ENCODE measurements at places on chromosomes 5 and 9. TPM values are rescaled to one million over a fixed set of nuclear protein-coding genes. Genes with fewer than 3 reads are reported as not detected.

DNA sequence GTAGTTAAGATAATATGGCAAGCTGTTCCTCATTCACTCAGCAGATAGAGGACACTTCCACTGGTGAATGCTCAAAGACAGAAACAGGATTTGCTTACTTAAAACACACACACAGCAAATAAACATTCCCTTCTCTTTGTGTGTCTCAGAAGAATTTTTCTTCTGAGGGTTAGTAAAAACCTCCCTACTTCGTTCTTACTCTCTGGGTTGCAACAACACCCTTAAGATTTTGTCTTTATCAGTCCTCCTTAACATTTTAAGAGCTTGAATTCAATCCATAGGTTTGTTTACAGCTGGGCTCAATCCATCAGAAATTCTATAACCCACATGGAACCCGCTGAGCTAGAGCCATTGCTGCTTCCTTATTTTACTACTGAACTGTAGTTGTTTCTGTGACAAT is 237.4 kb upstream of the PIK3R1 start:
- DNase-seq = no peak

- no peak for DNase-seq
Measured at GRCh38 chr9:118305331-118305730, 601.1 kb downstream of the TLR4 start.

DNA sequence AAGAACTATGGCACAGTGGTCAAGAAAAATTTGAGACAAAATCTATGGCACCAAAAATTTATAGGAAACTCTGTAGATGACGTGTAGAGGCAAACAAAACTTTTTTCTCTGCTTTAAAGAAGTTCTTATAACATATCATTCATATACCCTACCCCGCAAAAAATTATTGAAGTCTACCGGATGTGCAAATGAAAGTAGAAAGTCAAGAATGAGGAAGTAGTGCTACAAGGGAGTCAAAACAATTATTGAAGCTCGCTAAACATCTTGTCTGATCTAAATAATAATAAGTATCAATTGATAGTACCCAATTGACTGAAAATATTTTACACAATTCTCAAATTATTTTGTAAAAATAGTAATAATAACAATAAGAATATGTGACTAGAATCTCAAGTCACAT is 398.5 kb downstream of the TAF11L14 start:
- no peak for DNase-seq

DNA sequence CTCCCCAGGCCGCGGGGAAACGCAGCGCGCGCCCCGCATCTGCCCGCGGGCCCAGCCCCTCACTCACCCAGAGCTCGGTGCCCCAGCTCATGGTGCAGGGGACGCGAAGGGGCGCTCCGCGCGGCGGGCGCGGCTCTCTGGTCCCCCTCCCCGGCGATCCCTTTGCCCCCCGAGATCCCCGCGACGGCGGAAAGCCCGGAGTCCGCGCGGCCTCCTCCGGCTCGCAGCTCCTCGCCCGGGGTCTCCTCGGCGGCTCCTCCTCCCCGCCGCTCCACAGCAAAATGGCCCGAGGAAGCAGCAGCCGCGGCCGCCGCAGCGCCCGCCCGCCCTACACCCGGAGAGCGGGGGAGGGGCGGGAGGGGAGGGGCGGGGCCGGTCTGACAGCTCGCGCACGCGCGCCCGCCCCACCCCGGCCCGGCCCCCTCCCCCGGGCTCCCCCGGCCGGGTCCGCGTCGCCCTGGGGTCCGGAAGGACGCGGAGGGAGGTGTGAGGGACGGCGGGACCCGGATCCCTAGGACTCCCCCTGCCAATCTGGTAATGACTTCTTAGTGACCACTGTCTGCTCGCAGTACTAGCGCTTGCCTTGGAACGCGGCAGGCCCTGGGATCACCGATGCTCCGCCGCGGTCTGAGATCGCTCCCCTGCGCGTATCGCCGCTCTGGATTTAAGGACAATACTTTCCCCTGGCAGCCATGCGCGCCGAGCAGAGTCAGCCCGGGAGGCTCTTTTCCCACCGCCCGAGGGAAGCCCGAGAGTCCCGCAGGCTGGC is at the start of gene FNBP1:
Gene FNBP1 (minus strand): TSS at position 305 of the 769 bp plus-strand sequence. CDS start 214 bp downstream, at position 91.
- DNase-seq = peak; percentile 71

DNA sequence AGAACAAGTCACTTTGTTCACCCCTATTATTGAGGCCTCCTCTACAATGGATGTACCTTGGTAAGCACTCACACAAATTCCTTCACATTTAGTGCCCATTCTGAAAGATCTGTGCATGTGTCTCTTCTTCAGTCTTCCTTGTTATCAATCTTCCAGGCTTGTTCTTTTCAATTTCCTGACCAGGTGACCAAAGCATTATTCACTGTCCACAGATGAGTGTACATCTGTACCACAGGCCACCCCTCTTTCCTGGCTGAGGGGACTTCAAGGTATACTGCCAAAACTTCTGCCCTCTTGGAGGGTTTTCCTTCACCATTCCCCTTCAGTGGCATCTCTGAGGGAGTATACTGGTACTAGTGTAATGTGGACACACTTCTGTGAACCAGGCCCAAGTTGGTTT is 25.5 kb upstream of the STOM start:
- DNase-seq = no peak

Gene PHF24
- 25.6 TPM for total RNA-seq

Gene NUP214
- total RNA-seq = 9.5 TPM

Gene SETD9
- 4.7 TPM for total RNA-seq

- no peak for DNase-seq
Measured at GRCh38 chr9:98890256-98890655, 53.5 kb upstream of the COL15A1 start.

DNA sequence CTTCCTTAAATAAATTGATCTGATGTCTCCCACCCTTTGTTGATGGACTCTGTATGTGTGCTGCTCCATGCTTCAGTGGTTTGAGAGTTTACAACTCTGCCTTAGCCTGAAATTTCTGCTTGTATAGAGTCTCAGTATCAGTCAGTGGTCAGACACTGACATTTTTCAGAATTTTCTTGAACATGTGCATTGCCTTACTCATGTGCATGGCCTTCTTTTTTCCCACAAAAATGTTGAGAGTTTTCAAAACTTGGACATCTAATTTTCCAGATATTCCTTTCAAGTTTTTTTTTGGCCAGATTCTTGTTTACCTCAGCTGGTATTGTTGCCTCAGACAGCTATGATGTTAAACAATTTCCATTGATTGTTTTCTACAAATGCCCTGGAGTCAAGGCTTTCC is 427.1 kb upstream of the CHD1 start:
- DNase-seq = no peak

- DNase-seq = no peak
Measured at GRCh38 chr5:106875591-106876297, 795.0 kb downstream of the EFNA5 start.

- no peak for DNase-seq
Measured at GRCh38 chr9:129382281-129383018, 204.4 kb upstream of the IER5L start.

GRCh38 chr5:115428676-115429075 is 115.9 kb downstream of the FEM1C start:
- no peak for DNase-seq

- DNase-seq = no peak
Measured at GRCh38 chr5:136246122-136246521, 53.2 kb upstream of the SMIM32 start.

Gene NUTM2F
- total RNA-seq = not detected

Gene FOXI1
- not detected for total RNA-seq

DNA sequence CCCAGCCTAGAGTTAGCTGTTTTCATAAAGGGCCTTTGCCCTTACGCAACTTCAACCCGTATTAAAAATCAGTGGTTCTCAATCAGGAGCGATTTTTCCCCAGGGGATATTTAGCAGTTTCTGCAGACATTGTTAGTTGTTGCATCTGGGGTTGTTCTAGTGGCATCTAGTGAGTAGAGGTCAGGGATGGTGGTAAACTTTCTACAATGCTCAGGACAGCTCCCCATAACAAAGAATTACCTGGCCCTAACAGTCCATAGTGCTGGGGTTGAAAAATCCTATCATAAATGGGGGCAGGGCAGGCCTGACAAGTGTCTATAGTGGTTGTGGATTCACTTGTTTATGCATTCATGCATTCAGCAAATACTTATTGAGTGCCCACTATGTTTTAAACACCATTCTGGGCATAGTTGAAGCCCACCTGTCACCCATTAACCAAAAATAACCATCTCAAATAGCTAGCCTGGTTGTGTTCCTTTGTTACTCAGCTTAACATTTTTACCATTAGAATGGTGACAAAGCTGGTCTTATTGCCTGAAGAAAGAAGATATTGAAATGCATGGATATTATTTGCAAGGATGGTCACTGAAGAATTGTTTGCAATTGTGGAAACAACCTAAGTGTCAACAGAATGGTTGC is 15.9 kb upstream of the FGF1 start:
- no peak for DNase-seq

Gene ARHGEF37
- 1.4 TPM for total RNA-seq

- DNase-seq = no peak
Measured at GRCh38 chr5:53126521-53126920, 17.0 kb upstream of the MOCS2 start.

- DNase-seq = no peak
Measured at GRCh38 chr5:19497229-19497815, 490.7 kb downstream of the CDH18 start.

Gene ABCA1
- 27.3 TPM for total RNA-seq

- DNase-seq = peak; percentile 66
Measured at GRCh38 chr9:124267271-124267807, 9.6 kb downstream of the NEK6 start.

DNA sequence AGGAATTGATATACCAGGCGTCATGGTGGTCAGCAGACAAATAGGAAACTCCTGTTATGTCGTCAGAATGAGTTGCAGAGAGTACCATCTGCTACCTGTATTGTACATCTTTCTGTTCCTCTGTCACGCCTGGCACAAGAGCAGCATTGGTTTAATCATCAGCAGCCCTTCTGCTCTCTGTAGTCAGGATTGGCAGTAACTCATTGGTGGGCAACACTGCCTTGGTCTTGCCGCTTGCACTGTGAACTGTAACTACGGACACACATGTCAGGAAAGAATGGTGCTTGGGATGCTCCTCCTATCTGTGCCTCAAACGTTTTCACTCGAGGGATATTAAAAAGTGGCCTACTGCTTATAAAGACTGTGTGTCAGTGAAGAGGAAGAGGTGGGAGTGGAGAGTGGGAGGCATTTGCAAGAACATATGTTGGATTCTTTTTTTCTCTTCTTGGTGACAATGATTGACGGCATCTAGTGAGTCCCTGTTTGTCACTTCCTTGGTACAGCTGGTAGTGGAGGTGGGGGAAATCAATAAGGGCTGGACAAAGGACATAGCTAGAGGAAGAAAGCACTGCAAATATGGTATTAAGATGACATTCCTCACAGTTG is 76.6 kb downstream of the F2RL2 start:
- no peak for DNase-seq

DNA sequence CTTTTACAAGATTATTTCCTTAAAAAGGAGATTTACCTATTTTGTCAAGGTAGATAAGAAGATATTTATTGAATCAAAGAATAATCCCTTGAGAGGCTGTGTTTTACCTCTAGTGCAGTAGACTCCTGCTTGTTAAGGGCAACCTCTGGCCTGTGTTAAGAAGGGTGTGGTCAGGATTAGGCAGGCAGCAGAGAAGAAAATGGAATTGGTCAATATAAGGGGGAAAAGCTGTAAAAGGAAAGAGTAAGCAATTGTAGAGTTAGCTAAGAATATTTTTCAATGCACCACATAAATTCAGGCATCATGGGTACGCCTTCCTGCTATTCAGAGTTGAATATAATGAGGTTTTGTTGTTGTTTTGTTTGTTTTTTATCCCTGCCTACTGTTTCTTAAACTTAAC is 6.2 kb downstream of the CCDC125 start:
- no peak for DNase-seq

Gene IRX4
- total RNA-seq = not detected

GRCh38 chr5:68305223-68305870 is 89.8 kb downstream of the PIK3R1 start:
- no peak for DNase-seq

DNA sequence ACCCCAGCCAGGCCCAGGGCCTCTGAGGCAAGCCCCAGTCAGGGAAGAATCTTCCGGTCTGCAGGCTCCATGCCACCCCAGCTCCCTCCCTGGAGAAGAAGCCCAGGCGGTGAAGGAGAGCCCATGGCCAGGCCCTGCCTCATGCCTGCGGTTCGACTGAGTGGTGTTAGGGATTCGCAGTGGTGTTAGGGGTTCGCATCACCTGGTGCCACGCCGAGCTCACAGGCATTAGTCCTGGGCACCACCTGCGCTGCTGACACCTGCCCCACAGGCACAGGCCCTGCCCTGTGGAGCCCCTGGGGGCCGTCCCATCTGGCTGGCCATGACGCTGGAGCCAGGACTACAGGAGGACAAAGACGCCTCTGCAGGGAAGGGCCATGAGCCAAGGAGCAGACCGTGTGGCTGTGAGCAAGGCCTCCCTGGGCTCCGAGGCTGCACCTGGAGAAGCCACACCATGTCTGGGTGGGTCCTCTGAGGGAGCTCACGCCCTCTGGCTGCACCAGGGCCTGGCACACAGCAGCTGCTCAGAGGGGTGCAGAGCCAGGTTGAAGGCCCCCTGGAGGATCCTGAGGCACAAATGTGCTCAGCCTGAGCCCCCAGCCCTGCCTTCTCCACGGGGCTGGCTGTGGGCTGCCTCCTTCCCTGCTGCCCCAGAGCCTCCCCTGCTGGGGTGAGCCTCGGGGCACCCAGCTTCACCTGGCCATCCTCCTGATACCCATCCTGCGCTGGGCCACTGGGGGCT is 27.6 kb upstream of the RNF130 start:
- DNase-seq = no peak

GRCh38 chr9:92208693-92209524 is 84.6 kb downstream of the IARS1 start:
- DNase-seq = no peak

- DNase-seq = no peak
Measured at GRCh38 chr5:14829396-14829795, 42.2 kb downstream of the ANKH start.

Gene ERGIC1
- 41.5 TPM for total RNA-seq

- no peak for DNase-seq
Measured at GRCh38 chr5:132058646-132059042, 1.8 kb upstream of the IL3 start.

GRCh38 chr9:135887585-135888050 is 19.7 kb downstream of the CAMSAP1 start:
- no peak for DNase-seq

GRCh38 chr5:79318935-79319614 is 83.1 kb downstream of the JMY start:
- no peak for DNase-seq

GRCh38 chr9:130433168-130433946 is 11.4 kb upstream of the ASS1 start:
- DNase-seq = no peak

DNA sequence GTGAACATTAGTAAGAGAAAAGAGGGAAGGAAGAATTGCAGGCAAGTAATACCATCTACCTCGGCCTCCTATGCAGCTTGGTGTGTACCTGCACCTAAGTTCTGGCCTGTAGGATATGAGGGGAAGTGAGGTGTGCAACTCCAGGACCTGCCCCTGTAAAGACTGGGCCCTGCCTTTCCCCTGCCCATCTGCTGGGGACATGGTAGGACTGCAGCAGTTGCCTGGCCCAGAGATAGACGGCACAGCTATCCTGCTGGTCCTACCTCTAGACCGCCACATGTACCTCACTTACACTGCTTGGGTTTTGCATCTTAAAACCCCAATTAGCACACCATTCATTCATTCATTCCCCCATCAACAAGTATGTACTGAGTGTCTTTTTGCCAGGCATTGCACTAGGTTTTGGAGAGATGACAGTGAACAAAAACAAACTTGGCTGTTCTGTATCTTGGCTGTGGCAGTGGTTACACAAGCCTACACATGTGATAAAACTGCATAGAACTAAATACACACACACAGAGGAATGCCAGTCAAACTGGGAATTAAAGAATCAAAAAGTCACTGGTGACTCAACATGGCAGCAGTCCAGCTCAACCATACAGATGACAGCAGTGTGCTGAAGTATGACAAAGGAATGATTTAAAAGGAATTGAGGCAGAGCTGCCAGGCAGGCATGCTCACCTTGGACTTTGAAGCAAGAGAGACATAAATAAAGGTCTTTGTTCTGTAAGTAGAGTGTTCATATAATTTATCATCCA is 23.3 kb upstream of the MGAT1 start:
- no peak for DNase-seq
